ENCODE measurements at places on chromosomes 1 and 21.

- peak; percentile 57 for DNase-seq
These were observed 479 bp upstream of the ACADM start for GRCh38 chr1:75723989-75724471.

DNA sequence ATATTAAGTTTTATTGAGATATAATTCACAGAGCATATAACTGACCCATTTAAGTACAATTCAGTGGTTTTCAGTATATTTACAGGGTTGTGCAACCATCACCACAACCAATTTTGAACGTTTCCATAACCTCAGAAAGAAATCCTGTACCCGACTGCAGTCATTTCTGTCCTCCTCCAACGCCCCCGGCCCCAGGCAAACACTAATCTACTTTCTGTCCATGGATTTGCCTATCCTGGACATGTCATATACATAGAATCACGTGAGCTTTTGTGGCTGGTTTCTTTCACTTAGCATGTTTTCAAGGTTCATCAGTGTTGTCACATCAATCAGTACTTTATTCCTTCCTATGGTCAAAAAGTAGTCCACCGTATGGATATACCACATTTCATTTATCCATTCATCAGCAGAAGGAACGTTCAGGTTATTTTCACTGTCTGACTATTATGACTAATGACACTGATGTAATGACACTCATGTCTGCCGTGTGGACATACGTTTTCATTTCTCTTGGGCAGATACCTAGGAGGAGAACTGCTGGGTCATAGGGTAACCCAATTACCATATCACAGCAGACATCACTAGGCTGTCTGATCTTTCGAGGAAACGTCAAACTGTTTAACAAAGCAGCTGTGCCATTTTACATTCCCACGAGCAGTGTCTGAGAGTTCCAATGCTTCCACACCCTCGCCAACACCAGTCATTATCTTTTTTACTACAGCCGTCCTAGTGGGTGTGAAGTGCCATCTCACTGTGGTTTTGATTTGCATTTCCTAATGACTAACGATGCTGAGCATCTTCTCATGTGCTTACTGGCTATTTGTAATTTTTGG is 30.8 kb downstream of the MRPL37 start:
- peak; percentile 71 for DNase-seq

DNA sequence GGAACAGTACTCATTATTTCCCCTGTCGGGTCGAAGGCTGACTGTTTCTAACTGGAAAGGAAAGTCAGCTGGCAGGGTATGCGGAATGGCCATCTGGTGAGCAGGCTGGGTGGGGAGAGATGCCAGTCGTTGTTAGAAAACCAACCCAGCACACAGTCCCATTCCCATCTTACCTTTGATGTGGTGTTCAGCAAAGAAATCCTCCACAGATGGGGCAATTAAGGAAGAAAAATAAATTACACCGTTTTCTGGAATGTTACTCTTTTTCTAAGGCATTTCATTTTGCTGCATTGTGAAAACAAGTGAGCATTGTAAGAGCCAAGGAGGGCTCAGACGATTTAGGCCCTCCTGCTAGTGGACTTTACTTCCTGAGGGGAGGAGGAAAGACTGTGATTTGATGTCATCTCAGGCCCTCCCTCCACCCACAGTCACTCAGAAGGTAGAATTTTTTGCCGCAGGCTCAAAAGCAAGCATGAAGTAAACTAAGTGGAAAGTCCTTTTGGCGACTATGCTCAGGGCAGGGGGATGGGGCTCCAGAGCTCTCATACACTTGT is at the start of gene SLC16A4:
Gene SLC16A4, minus strand, starts transcription at position 335 of the 554 bp plus-strand sequence. CDS start 1,703 bp downstream, outside the sequence.
- no peak for DNase-seq

GRCh38 chr1:21622466-21623315 is 46.5 kb downstream of the RAP1GAP start:
- DNase-seq = peak; percentile 32

DNA sequence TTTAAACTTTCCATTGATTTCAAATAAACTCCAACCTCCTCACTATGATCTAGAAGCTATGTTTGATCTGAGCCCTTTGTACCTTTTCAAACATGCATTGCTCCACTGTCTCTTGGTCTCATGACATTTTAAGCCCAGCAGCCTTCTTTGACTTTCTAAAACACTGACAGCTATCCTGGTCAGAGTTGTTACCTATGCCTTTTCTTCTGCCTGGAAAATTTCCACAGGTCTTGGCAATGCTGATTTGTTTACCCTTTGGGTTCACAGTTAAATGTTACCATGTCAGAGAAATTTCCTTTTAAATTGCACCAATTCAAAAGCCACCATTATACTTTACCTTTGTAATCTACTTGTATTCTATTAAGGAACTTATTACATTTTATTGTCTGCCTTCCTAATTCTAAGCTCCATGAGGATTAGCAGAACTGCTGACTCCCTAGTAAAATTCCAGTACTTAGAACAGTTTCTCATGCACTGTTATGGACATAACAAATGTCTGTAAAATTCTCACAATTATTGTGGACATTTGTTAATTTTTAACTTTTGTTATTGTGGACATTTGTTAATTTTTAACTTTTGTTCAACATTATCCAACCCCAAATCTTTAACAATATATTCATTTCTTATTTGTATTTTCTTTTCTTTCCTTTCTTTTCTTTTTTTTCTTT is 1064.4 kb downstream of the NCAM2 start:
- DNase-seq = no peak

- DNase-seq = no peak
These were observed 8.7 kb downstream of the DNAJC6 start for GRCh38 chr1:65317866-65318653.

DNA sequence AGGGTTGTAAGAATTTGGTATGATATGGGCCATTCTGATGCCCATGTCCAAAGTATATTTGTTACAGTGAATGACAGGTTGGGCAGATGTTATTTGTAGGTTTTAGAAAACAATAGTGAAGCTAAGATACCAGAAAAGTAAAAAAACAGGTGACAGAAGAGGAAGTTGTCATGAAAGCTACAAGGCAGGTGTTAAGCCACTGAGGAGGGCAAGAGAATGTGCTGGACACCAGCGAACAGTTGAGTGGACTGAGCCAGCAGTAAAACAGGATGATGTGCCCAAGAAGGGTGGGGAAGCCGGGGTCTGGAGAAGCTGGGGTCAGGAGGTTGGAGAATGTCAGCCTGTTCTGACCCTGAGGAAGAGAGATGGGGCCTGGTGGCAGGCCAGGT is 83.3 kb downstream of the DTL start:
- no peak for DNase-seq

DNA sequence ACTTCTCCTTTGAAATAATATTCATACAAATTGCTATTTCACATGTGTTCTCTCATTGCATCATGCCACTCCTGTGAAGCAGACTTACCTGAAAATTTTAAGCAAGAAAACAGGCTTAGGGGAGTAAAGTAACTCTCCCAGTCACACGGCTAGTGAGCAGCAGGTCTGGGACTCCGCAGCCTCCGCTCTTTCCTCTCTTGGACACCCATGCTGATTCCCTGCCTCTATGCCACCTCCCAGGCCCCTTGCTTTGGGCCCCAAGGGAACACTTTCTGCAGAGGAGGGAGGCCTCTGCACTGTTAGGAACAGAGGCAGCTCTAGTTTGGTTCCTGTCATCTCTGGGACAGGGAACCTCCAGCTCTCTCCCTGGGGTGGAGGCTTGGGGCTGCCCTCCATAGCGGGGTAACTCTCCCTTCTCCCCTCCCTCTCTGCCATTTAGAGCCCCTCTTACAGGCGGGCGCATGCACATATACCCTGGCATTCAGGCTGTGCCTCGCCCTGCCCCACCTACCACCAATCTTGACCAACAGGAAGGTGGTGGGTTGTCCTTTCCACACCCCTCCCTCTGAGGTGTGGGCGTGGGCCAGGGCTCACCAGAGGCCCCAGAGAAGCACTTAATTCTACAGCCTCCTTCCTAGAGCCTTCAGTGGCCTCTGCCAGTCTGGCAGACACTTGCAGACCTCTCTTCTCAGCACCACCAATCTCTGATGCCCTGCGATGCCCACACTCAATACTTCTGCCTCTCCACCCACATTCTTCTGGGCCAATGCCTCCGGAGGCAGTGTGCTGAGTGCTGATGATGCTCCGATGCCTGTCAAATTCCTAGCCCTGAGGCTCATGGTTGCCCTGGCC is at the start of gene RXFP4:
Gene RXFP4, plus strand, starts transcription at position 646 of the 852 bp plus-strand sequence. Its CDS starts 72 bp downstream, at position 718.
- DNase-seq = peak; percentile 54

GRCh38 chr1:18319099-18319498 is 161.6 kb upstream of the KLHDC7A start:
- DNase-seq = no peak

DNA sequence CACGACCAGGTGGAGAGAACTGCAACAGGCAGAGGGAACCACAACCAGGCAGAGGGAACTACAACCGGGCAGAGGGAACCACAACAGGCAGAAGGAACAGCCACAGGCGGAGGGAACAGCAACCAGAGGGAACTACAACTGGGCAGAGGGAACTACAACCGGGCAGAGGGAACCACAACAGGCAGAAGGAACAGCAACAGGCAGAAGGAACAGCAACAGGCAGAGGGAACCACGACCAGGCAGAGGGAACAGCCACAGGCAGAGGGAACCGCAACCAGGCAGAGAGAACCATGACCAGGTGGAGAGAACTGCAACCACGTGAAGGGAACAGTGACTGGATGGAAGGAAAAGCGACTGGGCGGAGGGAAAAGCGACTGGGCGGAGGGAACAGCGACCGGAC is 47.6 kb upstream of the GPR153 start:
- DNase-seq = no peak

GRCh38 chr1:170145770-170146676 is at the start of gene NTMT2:
Gene NTMT2 (plus strand): TSS chr1:170145959. CDS start chr1:170146108, 149 bp downstream.
- no peak for DNase-seq

DNA sequence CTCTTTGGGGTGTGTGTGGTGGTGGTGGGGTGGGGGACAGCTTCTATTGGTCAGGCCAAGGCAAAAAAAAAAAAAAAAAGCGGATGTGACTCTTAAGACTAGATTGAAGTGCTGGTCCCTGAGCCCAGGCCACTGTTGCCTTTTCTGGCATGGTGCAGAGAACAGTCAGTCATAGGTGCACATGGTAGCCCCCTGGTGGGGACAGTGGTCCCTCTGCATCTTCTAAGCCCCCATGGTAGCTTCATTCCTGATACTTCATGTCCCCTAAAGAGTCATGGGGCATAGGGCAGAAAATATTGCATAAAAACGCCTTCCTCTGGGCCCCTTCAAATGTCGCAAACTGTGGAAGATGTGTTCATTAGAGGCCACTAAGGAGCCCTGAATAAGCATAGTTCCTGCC is 371.8 kb downstream of the NPHP4 start:
- DNase-seq = no peak

DNA sequence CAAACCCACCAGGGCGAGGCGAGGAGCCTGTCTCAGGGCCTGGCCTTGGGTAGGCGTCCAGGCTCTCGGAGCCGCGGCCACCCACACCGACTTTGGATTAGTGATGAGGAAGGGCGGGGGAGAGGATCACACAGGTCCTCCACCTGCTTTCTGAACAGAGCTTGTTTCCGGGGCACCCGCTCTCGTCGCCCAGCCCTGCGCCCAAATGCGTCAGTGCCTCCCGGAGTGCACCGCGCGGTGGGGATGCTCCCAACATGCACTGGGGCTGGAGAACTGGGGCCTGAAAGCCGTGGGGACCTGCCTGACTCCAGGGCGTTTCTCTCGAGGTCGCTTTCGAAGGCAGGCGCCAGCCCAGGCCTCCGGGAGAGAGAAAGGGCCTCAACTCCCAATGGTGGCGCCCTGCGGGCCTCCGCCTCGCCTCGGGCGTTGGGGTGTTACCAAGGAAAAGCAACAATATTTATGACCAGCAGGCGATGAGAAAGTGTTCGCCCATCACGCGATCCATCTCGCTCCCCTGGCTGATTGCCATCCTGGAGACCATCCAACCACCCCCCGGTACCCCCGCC is 8.9 kb upstream of the LHX8 start:
- no peak for DNase-seq

DNA sequence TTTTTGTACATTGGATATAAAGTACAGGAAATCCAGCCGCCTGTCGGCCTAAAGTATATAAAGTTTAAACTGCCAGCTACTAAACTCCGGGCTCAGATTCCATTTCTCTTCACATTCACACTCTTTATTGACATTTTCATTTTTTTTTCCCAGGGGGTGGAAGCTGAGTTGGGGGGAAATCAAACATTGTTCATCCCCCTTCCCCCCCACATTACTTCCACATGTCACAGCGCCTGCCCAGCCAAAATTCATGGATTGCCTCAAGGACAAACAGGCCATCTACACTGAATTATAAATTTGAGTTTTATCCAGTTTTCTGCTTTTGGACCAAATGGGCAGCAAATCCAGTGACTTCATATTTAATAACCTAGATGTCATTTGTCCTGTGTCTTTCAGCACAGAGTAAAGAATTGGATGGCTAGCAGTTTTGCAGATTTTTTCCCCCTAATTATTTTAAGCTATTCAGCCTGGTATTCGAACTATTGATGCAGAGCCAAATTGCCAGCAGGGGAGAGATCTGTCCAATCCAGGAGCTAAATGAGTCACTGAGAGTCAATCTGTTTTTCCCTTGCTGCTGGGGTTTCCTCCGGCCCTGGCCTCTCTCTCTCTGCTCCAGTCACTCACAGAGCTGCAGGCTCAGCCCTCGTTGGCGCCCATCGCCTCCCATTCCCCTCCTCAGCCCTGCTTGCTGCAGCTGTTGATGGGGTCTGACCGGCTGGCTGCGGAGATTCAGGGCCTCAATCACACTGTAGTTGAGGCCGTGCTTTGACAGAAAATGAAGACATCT is 98.0 kb downstream of the LMO4 start:
- DNase-seq = no peak

GRCh38 chr1:246597340-246597739 is 31.1 kb downstream of the CNST start:
- no peak for DNase-seq

DNA sequence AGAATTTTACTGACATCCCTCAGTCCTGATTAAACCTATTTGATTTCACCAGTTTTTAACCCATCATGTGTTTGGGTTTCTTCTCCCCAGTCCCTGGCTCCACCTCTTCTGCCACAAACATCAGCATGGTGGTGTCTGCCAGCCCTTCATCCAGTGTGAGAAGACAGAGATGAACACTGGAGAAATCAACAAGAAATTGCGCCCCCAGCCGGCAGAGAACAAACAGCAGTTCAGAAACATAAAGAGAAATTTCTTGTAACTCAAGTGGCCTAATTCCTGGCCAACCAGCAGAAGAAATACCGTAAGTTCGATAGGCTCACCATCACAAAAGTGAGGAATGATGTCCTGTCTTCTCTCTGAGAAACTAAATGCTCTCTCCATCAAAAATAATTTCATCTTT is 18.3 kb downstream of the S100A11 start:
- peak; percentile 38 for DNase-seq

- DNase-seq = no peak
These were observed 122.5 kb upstream of the ZBTB40 start for GRCh38 chr1:22329148-22329515.

DNA sequence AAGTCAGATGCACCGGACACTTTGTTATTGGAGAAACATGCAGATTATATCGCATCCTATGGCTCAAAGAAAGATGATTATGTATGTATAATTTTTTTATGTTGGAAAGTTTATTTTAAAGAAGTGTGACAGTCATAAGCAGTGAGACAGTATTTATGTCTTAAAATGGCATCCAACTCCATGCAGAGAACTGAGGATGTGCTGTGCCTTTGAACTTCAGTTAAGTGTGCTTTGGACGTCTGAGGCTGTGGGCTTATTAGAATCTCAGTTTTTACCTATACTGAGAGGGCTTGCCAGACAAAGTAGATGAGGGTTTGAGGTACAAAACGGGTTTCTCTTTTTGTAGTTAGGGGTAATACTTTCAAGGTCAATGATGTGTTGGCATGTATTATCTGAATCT is 1.5 kb downstream of the RABGGTB start:
- DNase-seq = no peak

Data from suppressor macrophage treated with lipopolysaccharide for 1 hour (primary cell).